CD4-positive, alpha-beta memory T cell (primary cell): ENCODE measurements at places on chromosomes 16 and 17.

- DNase-seq, result no peak
Observed at GRCh38 chr17:33779234-33779591, 475.9 kb upstream of the CCL2 start.

DNA sequence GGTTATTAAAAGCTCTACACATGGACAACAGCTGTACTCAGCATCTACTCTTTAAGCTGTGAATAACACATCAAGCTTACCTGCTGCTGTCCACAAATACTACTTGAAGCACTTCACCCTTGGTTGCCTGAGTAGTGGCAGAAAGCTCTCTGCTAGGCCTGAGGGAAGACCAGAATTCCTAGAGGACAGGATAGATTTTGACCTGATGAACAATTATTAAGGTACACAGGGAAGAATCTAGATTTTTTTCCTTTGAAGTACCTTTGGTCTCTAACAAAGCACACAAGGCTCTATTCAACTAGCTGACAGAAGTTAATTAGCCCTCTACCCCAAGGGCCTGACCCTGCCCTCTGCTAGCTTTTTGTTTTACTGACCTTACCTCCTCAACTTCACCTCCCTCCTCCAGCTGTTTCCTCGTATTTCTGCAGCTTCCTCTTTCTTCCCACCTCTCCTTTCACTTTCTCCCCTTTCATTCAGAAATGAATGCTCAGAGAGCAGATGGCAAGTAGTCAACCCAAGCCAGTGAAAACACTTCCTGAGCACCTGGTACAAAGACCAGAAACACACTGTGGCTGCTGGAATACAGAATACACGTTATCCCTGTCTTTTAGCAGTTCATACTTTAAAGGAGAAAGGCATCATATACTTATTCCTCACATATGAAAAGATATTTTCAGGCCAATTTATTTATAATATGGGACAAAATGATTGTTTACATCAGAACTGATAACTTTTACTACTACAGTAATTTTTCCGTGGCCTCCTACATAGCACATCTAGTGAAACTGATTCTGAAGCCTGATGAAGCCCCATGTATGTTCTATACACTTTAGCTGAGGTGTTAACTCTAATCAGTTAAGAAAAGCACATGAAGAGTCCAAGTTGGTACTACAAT lies 5.7 kb upstream of the VEZF1 start:
- DNase-seq, result no peak

- no peak for DNase-seq
Observed at GRCh38 chr16:79175286-79176057, 425.1 kb downstream of the MAF start.

DNA sequence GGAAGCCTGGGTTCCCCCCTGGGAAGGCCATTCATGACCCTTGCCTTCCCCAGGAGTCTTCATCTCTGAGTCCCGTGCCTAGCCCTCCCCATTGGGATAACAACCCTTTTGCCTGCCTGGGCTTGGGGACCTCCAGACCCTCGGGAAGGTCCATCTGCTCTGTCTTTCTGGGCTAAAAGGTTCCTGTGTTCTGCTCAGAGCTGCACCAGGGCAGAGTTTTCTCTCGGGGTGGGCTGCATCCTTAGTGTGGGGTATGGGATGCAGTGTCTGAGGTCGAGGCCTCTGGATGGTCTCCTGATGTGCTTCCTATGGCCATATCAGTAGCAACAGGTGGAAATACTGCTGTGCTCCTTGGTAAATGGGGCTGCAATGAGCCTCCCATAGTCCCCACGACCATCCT lies 22.9 kb upstream of the PLLP start:
- DNase-seq, result no peak

GRCh38 chr17:82705756-82706155 lies 7.3 kb upstream of the RAB40B start:
- no peak for DNase-seq

DNA sequence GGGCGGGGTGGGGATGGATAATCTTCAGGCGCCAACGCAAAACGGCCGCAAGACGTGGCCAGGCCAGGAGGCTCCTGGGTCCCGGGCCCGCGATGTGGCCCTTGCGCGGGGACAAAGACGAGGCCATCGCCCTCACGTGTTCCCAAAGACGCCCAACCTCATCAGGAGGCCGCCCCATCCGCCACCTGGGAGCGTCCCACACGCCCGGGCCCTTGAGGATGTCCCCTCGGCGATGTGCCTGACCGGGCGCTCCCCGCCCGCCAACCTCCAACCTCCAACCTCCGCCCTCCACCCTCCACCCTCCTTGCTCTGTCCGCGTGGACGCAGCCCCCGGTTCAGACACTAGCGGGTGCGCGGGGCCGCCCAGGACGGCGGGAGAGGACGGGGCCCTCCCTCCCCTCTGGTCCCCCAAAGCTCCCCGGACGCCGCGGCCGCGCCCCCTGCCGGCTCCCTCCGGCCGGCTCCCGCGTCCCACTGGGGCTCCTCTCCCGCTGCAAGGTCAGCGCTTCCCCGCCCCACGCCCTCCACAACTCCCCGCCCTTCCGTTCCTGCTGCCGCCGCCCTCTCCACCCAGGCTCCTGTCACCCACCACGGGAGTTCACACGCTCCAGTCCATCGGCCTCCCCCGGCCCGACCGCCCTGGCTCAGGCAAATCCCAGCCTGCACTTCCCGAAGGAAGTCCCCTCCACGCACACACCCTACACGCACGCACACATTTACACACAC lies 250.8 kb upstream of the RPL38 start:
- peak; percentile 12 for DNase-seq

DNA sequence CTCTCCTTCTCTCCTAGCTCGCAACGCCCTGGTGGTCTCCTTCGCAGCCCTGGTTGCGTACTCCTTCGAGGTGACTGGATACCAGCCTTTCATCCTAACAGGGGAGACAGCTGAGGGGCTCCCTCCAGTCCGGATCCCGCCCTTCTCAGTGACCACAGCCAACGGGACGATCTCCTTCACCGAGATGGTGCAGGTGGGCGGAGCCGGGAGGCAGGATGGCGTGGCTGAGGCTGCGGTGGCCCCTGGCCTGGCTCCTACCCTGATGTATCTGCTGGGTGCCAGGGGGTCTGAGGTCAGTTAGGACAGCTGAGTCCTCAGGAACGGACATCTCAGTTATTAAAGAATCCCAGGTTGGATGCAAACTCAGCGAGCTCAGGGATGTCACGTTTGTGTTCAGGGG lies 16.7 kb downstream of the SLC26A11 start:
- DNase-seq, result no peak

- no peak for DNase-seq
Observed at GRCh38 chr17:68714676-68715075, 113.5 kb upstream of the FAM20A start.

- peak; percentile 47 for DNase-seq
Observed at GRCh38 chr17:49494986-49495841, at the start of gene NGFR. TSS of gene NGFR (plus strand) at chr17:49495293. CDS start at chr17:49495418, 125 bp downstream.

GRCh38 chr16:14576532-14576931 lies 53.5 kb downstream of the PARN start:
- DNase-seq, result no peak

- DNase-seq, result no peak
Observed at GRCh38 chr17:35081638-35082037, 18.1 kb upstream of the RFFL start.

GRCh38 chr17:10579270-10579669 lies 29.8 kb upstream of the MYH2 start:
- DNase-seq, result no peak

DNA sequence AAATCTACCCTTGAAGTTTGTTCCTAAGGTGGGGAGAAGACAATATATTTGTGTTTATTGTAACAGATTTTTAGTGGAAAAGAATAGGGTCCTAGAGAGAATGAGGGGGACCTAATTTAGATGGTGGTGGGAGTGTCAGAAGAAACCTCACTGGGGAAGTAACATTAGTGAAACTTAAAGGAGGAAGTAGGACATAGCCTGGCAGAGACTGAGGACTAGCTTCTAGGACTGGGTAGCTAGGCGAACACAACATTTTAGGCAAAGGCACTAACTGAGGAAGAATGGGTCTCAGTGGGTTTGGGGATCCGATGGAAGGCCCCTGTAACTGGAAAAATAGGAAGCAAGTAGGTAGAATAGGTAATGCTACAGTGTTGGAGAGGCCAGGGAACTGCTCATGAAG lies 4.2 kb upstream of the ARL2BP start:
- DNase-seq, result no peak

- no peak for DNase-seq
Observed at GRCh38 chr17:38420518-38420917, 7.7 kb upstream of the ARHGAP23 start.

GRCh38 chr17:45906927-45907622 lies 12.7 kb downstream of the MAPT start:
- no peak for DNase-seq

GRCh38 chr17:6532441-6532885 lies 23.9 kb downstream of the PITPNM3 start:
- no peak for DNase-seq

- no peak for DNase-seq
Observed at GRCh38 chr17:47757386-47757785, 24.4 kb downstream of the TBX21 start.

GRCh38 chr16:79623062-79623461 lies 22.5 kb upstream of the MAF start:
- no peak for DNase-seq

DNA sequence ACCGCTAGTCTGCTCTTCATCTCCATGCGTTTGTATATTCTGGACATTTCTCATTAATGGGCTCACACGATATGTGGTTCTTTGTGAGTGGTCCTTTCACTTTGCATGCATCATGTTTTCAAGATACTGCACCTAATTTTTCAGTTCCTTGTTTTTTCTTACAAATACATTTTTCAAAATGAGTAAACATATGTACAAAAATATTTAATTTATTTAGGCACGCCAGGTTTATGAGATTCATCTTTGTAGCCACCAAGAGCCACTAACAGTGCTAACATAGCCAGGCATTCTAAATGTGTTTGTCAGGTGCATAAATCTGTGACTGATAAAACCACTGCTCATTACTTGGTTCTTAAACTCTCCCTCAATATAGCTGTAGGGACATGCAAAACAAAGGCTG lies 375.3 kb downstream of the WWOX start:
- no peak for DNase-seq

GRCh38 chr17:77279448-77280303 lies 138.9 kb downstream of the SEC14L1 start:
- no peak for DNase-seq

GRCh38 chr17:69050999-69051775 lies 9.5 kb downstream of the ABCA9 start:
- no peak for DNase-seq

- DNase-seq, result peak; percentile 56
Observed at GRCh38 chr17:64320613-64321553, 57.8 kb upstream of the TEX2 start.

DNA sequence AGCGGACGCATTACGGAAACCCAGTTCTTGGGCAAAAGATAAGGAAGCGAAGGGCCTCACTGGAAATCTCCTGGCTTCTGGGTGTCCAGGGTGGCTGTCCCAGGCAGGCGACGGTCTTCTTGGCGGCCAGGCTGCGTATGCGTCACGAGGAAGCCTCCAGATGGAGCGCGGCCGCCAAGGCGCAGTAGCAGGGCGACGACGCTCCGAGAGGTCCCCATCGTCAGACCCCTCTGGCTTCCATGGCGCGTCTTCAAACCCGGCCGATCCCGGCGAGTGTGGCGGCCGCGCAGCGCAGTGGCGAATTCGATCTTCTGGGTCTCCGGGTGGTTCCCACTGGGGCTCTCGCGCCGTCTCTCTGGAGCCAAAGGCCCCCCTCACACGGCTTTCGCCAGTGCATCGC lies 13.8 kb upstream of the ANKRD40CL start:
- DNase-seq, result no peak

- no peak for DNase-seq
Observed at GRCh38 chr17:10018461-10018891, 113.4 kb upstream of the RCVRN start.

GRCh38 chr16:86899151-86899550 lies 320.8 kb downstream of the FOXL1 start:
- DNase-seq, result no peak

DNA sequence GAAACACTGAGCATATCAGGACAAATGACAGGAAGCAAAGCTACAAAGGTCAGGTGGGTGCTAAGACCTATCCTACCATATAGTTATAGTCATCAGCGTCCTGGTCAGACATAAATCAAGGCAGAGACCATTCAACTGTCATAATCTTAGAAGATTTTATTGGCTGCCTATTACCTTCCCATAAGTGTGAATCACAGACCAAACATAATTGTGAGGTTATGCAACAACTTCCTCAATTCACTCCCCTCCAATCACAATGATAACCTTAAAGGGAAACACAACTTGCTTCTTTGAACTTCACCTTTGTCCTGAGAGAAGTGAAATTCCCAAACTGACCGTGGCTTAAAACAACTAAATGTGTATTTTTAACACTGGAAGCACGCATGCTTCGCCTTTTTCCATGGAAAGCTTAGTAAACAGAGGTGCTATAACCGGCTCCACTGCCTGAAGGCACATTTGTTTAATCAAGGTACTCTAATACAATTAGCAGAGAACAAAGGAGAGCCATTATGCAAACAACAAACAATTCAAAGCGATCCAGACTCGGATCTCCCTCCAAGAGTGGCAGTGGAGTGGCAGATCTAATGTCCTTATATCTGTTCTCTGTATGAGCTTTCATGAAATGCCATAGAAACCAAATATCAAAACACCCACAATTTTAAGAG lies 84.9 kb downstream of the TMEM114 start:
- DNase-seq, result no peak

GRCh38 chr17:35161281-35161761 lies 13.7 kb downstream of the UNC45B start:
- DNase-seq, result peak; percentile 60

DNA sequence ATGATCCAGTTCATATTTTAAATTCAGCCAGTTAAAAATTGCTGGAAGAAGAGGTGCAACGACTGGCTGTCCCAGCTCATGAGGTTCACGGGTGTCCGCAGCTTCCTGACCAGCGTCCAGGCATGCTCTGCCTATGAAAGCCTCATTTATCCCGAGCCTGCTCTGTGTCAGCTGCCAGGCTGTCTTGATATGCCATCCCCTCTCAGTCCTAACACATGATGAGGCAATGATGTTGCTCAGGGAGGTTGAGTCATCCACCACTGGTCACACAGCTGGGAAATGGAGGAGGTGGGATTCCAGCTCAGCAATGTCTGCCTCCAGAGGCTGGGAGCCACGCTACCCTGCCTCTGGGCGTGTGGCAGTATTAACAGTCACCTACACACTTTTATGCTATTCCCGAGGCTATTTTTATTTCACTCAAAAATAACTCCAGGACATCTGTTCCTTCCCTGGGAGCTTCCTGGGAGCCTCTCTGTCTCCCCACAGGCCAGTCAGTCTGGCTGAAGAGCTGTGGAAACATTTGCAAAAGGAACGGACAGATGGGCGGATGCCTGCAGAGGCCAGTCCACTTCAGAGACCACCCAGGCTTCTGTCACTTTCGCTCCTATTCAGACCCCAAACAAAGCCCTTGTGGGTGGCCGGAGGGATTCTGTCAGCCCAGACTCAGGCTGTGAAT lies 22.5 kb downstream of the RAB11FIP4 start:
- no peak for DNase-seq
